ENCODE measurements at places on chromosomes 1 and 21.

- DNase-seq, result no peak
Measured at GRCh38 chr1:89616844-89617627, 15.9 kb upstream of the LRRC8C start.

DNA sequence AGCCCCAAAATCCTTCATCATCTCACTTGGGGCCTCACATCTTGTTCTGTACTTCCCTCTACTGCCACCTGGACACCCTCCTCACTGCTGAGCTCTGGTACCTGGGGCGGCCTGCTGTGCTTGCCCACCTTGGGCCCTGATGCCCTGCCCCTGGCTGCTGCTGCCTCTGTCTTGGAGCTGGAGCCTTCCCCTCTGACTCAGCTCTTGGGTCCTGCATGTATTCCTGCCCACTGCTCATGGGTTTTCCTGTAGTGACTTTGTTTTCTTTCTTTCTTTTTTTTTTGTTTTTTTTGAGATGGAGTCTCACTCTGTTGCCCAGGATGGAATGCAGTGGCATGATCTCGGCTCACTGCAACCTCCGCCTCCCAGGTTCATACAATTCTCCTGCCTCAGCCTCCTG is 37.5 kb downstream of the TRAPPC10 start:
- DNase-seq, result no peak

DNA sequence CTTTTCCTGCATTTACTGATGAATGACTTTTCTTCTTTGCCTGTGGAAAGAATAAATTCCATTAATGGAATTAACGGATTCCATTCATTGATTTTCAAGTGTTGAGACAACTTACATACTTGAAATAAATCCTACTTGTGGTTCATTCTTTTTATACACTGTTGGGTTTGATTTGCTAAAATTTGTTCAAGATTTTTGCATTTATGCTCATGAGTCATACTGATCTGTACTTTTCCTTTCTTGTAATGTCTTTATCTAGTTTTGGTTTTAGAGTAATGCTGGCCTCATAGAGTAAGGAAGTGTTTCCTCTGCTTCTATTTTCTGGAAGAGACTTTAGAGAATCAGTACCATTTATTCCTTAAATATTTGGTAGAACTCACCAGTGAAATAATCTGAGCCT is 14.4 kb downstream of the UROD start:
- no peak for DNase-seq

- DNase-seq, result peak; percentile 17
Measured at GRCh38 chr1:72557446-72558049, 275.2 kb upstream of the NEGR1 start.

DNA sequence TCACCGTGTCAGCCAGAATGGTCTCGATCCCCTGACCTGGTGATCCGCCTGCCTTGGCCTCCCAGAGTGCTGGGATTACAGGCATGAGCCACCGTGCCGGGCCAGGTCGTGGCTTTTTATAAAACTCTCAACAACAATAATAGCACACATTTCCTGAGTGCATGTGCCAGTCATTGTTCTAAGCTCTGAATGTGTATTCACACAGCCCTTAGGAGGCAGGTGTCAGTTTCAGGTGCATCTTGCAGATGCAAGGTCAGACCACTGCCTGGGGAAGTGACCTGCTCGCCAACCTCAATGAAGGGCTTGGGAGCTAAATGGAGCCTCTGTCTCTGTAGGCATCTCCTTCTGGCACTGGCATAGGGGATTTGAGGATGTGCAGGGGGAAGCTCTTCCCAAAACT is 1.6 kb upstream of the LEFTY2 start:
- no peak for DNase-seq

GRCh38 chr1:180936110-180937011 is 23.7 kb downstream of the KIAA1614 start:
- DNase-seq, result peak; percentile 15

- DNase-seq, result no peak
Measured at GRCh38 chr1:63651161-63651701, 58.0 kb downstream of the PGM1 start.

DNA sequence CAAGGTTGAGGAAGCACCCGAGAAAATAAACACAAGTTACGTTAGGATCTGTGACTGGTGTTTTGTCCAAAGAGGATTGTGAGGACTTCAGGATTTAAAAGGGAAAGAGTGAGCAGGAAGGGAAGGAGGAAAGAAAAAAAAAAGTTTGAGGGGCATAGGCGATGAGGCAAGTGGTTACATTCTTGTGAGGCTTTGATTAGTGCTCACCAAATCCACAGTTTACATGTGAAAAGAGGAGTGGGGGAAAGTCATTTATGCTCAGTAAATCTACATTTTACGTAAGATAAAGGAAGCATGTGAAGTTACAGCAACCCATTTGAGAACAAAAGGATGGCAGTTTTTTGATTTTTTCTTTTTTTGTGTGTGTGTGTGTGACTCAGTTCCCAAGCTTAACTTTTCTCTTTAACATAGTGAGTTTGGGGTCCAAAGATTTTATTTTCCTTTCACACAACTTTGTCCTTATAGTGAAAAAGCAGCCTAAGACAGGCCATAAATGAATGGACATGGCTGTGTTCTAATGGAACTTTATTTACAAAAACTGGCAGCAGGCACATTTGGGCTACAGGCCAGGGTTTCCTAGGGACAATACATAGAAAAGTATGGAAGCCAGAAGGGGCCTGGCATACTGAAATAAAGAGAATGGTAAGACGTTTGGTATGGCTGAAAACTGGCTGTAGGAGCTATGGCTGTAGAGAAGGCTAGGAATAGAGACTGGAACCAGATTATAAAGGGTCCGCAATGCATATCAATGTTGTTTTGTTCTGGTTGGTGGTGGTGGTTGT is 121.7 kb downstream of the FGGY start:
- DNase-seq, result no peak

DNA sequence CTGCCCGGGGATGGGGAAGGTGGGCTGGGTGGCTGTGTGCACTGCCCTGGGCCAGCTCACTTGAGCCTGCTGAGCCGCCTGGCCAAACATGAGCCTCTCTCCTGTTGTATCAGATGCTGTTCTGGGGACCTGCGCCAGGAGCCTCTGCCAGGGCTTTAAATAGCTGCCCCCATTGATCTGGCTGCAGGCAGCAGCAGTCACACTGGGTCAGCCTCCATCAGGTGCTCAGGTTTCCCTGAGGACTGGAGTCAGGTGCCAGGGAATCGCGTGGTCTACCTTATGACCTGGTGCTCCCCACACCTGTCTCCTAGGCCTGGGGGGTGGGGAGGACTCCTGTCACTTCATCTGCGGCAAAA is 700 bp upstream of the CCDC28B start:
- peak; percentile 8 for DNase-seq

GRCh38 chr1:106224426-106224825 is 832.0 kb upstream of the PRMT6 start:
- DNase-seq, result no peak

GRCh38 chr1:237179503-237179902 is 137.5 kb downstream of the RYR2 start:
- DNase-seq, result no peak

GRCh38 chr1:113928187-113928930 is 765 bp upstream of the HIPK1 start:
- DNase-seq, result peak; percentile 48

- no peak for DNase-seq
Measured at GRCh38 chr1:30405081-30405480, 318.3 kb downstream of the MATN1 start.

DNA sequence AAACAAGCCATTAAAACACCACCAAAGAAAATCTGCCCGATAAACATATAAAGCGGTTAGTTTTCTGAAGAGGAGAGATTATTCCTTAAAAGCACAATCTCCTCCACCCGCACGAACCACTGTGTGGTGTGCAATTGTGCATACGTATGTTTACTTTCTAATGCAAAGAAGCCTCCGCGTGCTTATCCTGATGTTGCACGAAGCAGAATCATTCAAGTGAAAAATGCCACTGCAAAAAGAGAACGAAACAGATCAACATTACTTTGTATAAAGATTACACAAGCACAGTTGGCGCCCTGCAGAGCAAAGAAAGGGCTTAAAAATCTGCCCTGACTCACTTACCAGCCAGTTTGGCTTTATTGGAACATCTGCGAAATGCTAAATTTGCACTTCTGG is 166.8 kb downstream of the ZNF281 start:
- DNase-seq, result peak; percentile 4

GRCh38 chr1:147785794-147786506 is 25.5 kb upstream of the GJA5 start:
- DNase-seq, result no peak

DNA sequence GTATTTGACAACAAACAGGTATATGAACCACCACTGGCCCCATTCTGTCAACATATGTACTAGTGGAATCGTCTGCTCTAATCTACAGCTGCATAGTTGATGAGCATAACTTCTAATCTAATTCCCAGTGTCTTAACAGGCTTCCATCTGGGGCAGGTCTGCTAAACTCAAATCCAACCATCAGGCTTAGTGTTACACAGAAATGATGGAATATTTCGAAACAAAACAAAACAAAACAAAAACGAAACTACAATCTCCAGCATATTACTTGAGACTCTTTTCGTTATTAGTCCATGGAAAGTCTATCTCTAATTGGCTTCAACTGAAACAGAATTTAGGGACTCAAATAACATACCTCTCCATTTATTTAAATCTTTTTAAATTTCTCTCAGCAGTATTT is 37.6 kb downstream of the DIPK1A start:
- DNase-seq, result no peak

GRCh38 chr1:13513063-13513894 is 524 bp downstream of the LRRC38 start:
- no peak for DNase-seq

- no peak for DNase-seq
Measured at GRCh38 chr21:29092102-29092959, 18.9 kb upstream of the CCT8 start.

- no peak for DNase-seq
Measured at GRCh38 chr1:18955441-18956192, 859 bp downstream of the IFFO2 start.

GRCh38 chr1:29907596-29907995 is 671.3 kb downstream of the PTPRU start:
- DNase-seq, result no peak

- no peak for DNase-seq
Measured at GRCh38 chr1:94737124-94737998, 82.8 kb upstream of the SLC44A3 start.

GRCh38 chr1:8987881-8988617 is 38.2 kb downstream of the SLC2A7 start:
- peak; percentile 71 for DNase-seq

DNA sequence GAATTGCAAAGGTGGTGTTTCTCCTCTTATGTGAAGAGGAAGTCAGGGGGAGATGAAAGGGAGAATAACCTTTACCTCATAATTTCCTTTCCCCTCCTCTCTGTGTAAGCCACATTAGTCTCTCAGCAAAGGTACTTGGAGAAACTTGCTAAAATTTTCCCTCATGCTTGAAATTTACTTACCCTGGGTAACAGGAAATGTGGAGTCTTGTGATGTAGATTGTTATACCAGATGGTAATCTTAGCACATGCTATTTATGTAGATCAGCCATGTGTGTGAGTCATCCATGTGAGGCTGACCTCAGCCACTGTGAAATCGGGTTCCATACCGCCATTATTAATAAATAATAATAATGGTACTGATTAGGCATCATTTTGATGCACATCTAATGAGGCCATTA is 128.4 kb downstream of the TGFB2 start:
- DNase-seq, result no peak

- DNase-seq, result no peak
Measured at GRCh38 chr1:60866226-60866900, 216.0 kb upstream of the NFIA start.

DNA sequence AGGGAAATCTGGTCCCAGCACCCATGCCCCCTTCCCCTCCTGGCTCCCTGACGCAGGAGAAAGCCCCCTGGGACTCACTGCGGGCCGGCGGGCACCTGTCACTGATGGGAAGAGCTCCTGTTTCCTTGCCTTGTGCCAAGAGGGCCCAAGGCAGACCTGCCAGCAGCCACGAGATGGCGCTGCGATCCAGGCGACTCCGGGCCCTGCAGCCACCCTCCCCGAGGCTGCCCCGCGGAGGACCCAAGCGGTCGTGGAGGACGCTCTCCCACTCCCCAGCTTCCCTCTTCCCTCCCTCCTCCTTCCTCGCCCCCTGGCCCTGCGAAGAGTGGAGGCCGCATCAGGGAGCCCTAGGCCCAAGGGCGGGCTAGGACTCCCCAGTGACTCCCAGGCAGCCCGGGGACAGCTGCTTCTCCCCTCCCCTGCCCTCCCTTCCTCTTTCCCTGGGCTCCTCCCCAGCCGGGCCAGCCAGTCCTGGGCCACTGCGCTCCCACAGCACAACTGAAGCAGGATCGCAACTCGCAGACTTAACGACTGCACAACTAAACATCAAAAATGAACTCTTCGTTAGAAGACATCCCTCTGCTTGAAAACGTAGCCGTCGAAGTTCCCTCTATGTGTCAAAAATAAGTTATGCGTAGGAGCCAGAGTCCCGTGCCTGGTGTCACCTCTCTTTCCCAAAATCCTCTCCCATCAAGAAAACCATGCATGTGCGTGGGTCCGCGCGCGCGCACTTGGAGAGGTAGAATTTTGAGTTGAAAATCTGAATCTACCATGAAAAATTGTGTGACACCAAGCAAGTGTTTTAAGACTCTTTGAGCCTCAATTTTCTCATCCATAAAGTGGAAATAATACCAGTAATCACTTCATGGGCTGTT is 34.2 kb downstream of the BATF3 start:
- DNase-seq, result peak; percentile 83

DNA sequence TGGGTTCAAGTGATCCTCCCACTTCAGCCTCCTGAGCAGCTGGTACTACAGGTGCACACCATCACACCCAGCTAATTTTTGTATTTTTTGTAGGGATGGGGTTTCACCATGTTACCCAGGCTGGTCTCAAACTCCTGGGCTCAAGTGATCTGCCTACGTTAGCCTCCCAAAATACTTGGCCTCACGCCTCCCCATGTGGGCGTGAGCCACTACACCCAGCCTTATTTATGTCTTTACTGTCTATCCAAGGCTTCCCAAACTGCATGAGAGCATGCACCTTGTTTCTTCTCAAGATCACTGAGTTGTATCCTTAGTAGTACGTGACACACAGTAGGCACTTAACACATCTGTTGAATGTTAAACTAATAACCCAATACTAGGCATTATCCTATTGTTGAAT is 14.2 kb downstream of the WASF2 start:
- no peak for DNase-seq

- peak; percentile 26 for DNase-seq
Measured at GRCh38 chr1:7702365-7702764, 68.7 kb upstream of the VAMP3 start.

- DNase-seq, result no peak
Measured at GRCh38 chr1:2856066-2856390, 54.5 kb upstream of the TTC34 start.

All from midbrain (tissue), 1 donor.